ENCODE measurements at places on chromosomes 6 and 20.

DNA sequence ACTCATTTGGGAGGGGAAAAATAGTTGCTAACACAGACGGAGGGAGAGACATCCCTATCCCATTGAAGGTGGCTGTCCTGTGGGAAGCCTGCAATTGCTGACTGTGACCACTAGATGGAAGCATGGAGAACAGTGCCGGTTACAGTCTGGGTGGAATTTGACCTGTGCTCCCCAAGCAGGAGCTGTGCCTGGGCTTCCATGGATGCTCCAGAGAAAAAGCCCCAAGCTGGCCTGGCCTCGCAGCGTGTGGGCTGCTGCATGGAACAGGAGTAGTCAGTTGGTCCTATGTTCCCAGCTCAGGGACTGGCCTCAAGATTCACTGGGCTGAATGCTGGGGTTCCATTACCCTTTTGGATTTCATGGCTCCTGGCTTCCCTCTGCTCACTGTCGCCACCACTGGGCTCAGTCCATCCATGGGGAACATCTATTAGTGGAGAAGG lies 116.3 kb upstream of the CHD6 start:
- peak; percentile 59 for DNase-seq

DNA sequence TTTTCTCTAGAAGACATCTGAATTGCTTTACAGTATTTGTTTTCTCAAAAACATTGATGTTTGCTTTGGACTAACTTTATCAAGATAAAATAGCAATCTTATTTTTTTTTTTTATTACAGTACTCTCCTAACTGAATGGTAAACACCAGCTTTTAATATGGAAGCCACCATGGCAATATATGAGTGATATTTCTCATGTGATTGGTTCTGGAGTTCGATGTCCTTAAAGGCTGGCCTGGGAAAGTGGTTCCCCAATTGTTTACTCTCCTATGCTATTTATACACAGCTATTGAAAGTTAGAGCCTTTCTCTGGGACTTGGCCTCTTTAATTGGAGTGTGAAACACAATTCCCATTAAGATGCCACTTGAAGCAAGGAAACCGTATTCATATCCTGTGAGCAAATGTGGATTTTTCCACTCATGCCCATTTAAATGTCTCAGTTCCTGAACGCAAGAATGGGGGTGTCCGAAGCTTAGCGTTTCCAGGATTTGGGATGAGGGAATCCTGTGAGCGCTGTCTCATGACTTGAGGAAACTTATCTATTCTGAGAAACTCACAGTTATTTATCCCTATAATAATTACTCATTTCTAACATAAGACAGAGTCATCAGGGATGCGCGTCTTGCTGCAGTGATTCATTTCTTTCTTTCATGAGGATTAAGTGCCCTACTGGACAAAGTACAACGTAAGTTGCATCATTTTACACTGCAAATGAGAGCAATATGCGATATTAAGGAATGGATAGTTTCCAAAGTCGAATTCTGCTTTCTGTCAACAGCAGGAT lies 143.3 kb upstream of the PREP start:
- no peak for DNase-seq

GRCh38 chr6:111555036-111555435 lies 50.6 kb downstream of the TRAF3IP2 start:
- no peak for DNase-seq

DNA sequence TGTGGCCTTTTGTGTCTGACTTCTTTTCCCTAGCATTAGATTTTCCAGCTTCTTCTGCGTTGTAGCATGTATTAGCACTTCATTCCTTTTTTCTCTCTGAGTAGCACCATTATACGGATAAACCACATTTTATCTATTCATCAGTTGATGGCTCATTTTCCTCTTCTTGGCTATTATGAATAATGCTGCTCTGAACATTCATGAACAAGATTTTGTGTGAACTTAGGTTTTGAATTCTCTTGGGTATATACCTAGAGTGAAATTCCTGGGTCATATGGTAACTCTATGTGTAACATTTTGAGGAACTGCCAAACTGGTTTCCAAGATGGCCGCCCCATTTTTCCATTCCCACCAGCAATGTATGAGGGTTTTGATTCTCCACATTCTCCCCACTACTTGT lies 28.7 kb downstream of the SLC22A16 start:
- no peak for DNase-seq

- no peak for DNase-seq
Measured at GRCh38 chr6:42808492-42809483, 26.9 kb downstream of the BICRAL start.

- DNase-seq, result no peak
Measured at GRCh38 chr6:108666656-108667260, 106.0 kb downstream of the FOXO3 start.

DNA sequence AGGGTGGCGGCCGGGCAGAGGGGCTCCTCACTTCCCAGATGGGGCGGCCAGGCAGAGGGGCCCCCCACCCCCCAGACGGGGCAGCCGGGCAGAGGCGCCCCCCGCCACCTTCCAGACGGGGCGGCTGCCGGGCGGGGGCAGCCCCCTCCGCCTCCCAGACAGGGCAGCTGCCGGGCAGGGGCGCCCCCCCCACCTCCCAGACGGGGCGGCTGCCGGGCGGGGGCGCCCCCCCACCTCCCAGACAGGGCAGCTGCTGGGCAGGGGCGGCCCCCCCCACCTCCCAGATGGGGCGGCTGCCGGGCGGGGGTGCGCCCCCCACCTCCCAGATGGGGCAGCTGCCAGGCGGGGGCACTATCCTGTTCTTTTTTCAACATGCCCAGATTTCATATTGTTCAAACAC lies 78.2 kb upstream of the DST start:
- peak; percentile 41 for DNase-seq

GRCh38 chr6:131687022-131687421 lies 14.2 kb downstream of the OR2A4 start:
- DNase-seq, result no peak

- no peak for DNase-seq
Measured at GRCh38 chr6:88997327-88997726, 33.9 kb upstream of the RNGTT start.

DNA sequence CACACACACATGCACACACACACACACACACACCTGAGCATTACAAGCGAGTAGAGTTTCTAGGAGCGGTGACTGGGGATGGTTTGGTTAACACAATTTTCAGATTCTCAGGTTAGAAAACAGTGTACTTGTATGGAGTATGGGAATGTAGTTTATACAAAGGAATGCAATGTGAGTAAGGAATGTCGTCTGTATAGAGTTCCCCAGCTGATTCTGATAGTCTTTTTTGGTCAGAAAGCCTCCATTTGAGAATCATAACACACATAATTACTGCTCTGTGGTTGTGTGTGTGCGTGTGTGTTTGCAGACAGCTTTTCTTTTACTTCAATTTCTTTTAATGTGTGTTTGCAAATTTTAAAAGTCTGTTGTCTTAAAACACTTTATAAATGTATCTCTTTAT lies 93.2 kb downstream of the MYO6 start:
- DNase-seq, result no peak

- no peak for DNase-seq
Measured at GRCh38 chr20:10177326-10177725, 41.3 kb upstream of the SNAP25 start.

- DNase-seq, result no peak
Measured at GRCh38 chr20:47256668-47257236, 99.7 kb downstream of the ZMYND8 start.

GRCh38 chr6:55136916-55137315 lies 37.4 kb upstream of the HCRTR2 start:
- no peak for DNase-seq

DNA sequence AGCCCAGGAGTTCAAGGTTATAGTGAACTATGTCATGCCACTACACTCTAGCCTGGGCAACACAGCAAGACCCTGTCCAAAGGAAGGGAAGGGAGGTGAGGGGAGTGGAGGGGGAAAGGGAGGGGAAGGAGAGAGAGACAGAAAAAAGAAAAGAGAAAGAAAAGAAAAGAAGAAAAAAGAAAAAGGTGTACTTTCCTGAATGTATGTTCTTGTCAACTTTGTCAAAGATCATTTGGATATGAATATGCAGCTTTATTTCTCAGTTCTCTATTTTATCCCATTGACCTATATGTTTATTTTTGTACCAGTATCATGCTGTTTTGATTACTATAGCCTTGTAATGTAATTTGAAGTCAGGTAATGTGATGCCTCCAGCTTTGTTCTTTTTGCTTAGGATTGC lies 30.9 kb upstream of the FKBP1C start:
- no peak for DNase-seq

DNA sequence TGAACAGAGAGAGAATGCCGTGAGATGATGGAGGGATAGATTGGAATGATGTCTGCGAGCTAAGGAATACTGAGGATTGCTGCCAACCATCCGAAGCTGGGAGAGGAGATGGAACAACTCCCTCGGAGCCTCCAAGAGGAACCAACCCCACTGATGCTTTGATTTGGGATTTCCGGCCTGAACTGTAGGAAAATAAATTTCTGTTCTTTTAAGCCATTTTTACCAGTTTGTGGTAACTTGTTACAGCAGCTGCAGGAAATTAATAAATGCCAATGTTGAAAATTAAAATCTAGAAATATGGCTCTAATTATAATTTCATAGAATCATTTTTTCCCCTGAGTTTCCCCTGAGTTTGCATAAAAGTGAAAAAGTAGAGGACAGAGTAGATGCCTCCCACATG lies 14.1 kb downstream of the LRRN4 start:
- DNase-seq, result no peak

DNA sequence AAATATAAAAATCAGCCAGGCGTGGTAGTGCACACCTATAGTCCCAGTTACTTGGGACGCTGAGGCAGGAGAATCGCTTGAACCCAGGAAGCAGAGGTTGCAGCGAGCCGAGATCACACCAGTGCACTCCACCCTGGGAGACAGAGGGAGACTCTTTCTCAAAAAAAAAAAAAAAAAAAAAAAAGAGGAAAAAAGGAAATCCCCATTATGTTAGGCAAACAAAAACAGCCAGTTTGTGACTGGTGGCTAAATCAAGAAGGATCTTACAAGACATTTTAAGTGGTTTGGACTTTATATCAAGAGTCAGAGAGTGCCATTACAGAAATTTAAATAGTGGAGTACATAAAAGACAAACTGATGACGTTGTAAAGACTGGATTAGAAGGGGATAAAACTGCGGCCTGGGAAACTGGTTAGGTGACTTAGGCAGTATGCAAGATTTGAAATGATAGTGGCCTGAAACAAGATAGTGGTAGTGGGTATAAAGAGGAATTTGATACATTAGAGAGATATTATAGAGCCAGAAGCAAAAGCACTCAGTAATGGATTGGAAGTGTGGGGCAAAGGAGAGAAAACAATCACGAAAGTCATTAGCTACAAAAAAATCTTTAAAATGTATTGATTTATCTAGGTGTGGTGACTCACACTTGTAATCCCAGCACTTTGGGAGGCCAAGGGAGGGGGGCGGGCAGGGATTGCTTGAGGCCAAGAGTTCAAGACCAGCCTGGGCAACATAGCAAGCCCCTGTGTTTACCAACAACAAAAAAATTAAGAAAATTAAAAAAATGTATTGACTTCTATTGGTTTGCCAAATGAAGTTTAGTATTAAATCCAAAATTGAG lies 1.7 kb upstream of the MYO6 start:
- DNase-seq, result no peak

- DNase-seq, result no peak
Measured at GRCh38 chr6:94623586-94623985, 953.7 kb upstream of the MANEA start.

DNA sequence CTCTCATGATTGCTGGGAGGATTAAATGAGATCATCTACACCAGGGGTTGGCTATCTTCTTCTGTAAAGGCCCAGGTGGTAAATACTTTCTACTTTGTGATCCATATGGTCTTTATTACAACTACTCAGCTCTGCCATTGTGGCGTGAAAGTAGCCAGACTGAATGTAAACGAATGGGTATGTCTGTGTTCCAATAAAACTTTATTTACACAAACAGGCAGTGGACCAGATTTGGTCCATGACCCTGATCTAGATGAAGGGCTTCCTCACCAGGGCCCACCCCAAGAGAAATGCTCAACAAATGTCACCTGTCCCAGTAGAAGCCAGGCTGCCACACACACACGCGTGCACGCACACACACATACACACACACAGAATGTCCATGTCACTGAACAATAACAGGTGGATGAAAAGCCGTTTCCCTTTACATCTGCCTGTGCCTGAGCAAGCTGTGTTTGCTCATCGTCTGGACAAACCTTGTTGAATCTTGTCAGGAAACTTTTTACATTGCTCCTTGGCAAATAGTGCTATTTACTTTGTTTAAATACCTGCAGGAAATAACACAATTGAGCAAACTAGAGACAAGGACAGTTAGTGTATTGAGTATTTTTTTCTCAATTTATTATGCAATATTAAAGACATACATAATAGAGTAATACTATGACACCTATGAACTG lies 114.3 kb downstream of the EYA2 start:
- no peak for DNase-seq

GRCh38 chr6:24640166-24640565 lies 5.8 kb downstream of the KIAA0319 start:
- DNase-seq, result no peak

- DNase-seq, result no peak
Measured at GRCh38 chr6:114989279-114989964, 646.6 kb upstream of the HS3ST5 start.

Data from glutamatergic neuron (in vitro differentiated cells).